ENCODE measurements at places on chromosomes 7 and 10.
A peak's percentile ranks its signal among the peaks of the same experiment; 100 is the strongest.

DNA sequence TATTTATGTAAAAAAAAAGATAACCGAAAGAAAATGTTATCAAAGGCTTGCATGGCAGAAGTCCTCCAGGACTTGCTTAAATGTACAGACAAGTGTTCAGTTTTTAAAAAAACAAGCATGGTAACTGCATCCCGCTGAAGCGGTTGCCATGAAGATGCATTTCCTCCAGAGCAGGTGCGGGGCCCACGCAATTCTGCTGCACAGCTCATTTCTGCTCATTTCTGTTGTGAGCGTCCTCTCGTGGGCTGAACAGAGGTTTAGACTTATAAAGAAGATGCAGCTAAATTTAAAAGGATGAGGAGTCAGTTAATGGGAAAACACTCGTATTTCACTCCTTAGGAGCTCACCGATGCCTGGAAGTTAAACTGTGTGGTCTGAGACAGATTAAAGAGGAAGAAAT lies 247.6 kb downstream of the DNAJB6 start:
- no peak for DNase-seq

DNA sequence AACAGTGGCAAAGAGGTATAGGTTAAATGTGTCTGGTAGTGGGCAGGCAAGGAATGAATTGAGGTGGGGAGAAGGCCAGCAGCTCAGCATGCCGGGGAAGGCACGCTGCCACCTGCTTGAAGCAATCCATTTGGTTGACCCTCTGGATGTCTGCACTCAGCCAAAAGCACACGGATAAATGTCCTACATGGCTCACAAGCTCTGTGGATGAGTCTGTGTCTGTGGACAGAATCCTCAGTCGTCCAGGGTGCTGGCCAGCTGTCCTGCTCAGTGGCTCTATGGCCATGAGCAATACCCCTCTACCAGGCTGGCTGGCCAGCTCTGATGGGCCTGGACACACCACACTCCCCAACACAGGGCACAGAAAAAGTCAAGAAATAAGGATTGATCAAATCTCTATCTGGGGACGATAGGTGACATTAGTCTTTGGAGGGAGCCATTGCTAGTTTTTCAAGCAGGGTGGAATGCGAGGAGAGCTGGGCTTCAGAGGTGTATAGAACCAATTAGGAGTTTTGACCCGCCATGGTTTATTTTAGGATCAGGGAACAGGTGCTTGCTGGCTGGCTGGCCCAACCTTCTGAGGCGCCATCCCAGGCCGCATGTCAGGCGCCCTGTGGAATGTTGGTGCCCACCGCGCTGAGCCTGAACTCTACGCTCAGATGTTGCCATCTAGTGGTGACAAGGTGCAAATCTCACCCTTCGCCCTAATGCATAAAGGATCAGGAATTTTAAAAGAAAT lies 493.4 kb downstream of the TNS3 start:
- DNase-seq: peak; percentile 11

DNA sequence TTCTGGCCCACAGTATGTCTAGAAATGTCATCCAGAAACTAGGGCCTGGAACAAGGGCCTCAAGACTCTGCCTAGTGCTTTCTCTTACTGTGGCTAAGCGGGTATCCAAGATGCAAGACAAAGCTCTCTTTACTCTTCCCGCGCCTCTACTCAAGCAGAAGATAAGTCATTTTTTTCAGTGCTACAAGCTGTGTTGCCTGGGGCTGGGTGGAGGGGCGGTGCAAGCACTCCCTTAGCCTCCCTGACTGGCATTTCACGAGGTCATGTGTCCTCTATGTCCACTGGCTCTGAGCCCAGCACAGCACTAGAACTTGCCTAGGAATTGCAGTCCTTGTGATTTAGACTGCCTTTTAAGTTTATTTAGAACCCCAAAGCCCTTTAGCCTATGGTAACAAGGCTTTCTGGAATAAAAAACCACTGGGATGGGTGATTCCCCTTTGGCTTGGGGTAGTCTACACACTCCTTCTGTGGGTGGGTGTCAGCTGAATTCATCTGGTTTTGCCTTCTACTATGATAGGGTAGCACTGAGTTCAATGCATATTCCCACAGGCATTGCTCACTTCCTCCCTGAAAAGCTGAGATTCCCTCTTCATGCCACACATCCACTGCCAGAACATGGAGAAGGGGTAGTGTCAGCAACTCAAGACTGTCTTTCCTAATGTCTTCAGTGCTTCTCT lies 371.8 kb upstream of the KCND2 start:
- DNase-seq: no peak

- no peak for DNase-seq
These were observed 98.9 kb downstream of the DYNC1I1 start for GRCh38 chr7:95871075-95871848.

GRCh38 chr7:11373546-11374142 lies 400.0 kb downstream of the PHF14 start:
- DNase-seq: no peak

GRCh38 chr7:32253299-32253698 lies 183.1 kb upstream of the PDE1C start:
- no peak for DNase-seq

- no peak for DNase-seq
These were observed 13.9 kb downstream of the KLHDC10 start for GRCh38 chr7:130084037-130084875.

- DNase-seq: no peak
These were observed 114.4 kb upstream of the AFAP1L2 start for GRCh38 chr10:114518401-114519305.

DNA sequence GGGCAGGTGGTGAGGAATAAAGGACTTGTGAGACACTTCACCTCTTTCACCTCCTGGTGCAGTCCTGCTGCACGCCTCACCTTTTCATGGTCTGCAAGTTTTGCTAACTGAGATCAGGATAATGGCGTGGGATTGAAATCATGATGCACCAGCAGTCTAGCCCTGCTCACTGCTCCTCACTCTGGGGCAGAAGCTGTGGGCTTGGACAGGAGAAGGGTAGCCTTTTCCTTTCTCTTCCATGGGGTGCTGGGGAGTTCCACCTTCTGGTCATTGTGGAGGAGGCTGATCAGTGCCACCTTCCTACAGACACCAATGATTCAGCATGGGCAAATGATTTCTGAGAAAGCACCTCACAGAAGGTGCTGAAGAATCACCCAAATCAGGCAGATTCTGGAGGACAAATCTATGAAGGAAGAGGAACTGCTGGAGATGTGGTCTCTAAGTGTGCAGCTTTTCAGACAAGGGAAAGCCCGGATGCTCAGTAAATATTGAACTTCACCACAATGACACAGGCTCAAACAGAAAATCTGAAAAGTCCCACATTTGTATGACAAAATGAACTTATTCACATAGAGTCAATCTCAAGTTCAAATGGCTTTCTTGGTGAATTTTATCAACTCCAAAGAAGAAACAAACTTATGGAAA lies 19.7 kb downstream of the MBL2 start:
- DNase-seq: no peak

- no peak for DNase-seq
These were observed 13.5 kb downstream of the CHST15 start for GRCh38 chr10:124079864-124080263.

DNA sequence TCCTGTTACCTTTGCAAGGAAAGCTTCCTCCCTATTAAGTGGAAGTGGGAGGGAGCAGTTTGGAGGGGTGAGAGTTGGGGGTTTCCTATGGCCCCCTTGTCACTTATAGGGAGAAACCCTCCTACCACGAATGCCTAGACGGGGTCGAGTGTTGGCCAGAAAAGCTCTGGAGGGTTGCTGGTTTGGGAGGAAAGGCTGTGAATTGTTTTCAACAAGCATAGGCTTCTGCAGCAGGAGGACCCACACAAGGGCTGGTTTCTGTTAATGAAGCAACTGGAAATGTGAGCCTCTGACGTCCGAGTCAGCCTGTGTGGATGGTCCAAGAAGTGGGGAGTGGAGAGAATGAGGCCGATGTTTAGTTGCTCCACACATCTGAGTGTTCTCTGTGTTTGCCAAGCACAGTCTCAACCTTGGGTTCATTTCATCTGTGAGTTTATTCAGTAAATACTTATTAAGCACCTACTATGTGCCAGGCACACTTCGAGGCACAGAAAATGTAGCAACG lies 37.3 kb upstream of the LEP start:
- no peak for DNase-seq

DNA sequence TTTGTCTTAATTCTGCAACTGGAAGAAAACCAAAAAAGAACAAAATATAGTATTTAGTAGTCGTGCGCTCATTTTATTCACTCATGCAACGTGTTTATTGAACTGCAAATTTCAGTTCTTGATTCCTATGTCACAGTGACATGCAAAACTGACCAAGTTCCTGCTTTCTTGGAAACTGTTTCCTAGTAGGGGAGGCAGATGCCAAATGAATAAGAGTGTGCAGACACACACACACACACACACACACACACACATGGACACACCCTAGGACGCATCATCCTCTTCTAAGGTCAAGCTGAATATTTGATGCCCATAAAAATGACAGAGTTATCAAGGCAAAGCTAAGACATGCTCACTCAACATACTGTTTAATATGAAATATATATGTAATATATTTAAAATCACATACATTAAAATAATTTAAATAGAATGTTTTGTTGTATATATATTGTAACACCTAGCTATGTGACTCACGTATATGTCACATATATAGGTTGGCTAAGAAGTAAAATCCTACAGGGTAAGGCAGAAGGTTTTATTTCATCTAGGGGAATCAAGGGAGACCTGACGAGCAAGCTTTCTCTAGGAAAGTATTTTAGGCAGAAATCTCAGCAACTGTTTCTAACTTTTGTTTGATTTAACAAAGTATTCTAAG lies 79.6 kb downstream of the SVIL start:
- DNase-seq: no peak

- DNase-seq: no peak
These were observed 38.7 kb downstream of the UBE3C start for GRCh38 chr7:157177333-157177982.

- no peak for DNase-seq
These were observed 45.3 kb downstream of the BZW2 start for GRCh38 chr7:16691241-16691640.

- DNase-seq: no peak
These were observed 299.7 kb downstream of the ZEB1 start for GRCh38 chr10:31618541-31619291.

DNA sequence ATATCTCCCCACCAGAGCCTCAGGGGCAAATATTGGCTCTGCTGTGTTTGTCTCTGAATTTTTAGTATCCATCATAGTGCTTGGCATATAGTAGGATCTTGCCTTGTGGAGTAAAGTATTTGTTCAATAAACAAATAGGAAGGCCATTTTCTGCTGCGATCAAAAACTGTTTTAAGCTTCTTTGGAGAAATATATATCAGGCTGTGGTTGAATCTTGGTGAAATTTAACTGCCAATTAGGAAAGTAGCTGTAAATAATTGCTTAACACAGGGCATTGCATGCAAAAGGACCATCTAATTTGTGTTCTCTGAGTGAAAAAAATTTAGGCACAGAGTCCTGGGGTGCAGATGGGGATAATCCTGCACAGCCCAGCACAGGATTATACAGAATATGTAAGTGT lies 15.1 kb downstream of the VCL start:
- no peak for DNase-seq

DNA sequence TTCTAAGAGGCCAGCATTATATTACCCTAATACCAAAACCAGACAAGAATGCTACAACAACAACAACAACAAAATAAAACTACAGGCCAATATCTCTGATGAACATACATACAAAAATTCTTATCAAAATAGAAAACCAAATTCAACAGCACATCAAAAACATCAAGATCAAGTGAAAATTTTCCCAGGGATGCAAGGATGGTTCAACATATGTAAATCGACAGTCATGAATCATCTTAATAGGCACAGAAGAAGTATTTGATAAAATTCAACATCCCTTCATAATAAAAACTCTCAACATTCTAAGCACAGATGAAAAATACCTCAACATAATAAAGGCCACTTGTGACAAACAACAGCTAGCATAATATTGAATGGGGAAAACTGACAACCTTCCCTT lies 75.3 kb downstream of the JMJD1C start:
- DNase-seq: no peak

DNA sequence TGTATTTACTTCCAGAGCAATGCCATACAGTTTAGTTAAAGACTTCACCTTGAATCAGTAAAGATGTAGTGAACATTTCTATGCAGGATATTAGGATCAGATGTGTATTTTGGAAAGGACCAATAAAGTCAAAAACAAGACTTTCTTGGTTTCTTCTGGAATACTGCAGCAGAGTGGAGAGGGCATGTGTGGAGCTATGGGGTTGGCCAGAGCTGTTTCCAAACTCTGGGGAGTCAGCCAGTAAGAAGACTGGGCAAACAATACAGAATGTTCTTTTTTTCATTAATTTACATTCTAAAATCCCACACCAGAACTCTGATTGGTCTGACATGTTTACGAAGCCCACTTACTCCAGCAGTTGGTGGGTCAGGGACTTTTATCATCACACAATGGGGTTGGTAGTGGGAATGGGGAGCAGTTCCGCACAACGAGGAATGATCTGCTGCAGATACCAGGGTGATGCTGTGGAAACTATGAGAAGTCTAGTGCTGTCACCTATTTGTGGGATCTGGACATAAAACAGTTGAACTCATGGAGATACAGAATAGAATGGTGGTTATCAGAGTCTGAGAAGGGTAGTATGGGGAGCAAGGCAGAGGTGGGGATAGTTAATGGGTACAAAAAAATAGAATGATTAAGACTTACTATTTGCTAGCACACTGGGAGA lies 267.7 kb downstream of the MALRD1 start:
- DNase-seq: no peak

- DNase-seq: peak; percentile 91
These were observed at the start of gene SEC61A2 for GRCh38 chr10:12129222-12130111. TSS of gene SEC61A2 (plus strand) at chr10:12129677. CDS start at chr10:12129788, 111 bp downstream.

GRCh38 chr7:99380032-99380822 lies 5.7 kb downstream of the ARPC1B start:
- DNase-seq: peak; percentile 39

DNA sequence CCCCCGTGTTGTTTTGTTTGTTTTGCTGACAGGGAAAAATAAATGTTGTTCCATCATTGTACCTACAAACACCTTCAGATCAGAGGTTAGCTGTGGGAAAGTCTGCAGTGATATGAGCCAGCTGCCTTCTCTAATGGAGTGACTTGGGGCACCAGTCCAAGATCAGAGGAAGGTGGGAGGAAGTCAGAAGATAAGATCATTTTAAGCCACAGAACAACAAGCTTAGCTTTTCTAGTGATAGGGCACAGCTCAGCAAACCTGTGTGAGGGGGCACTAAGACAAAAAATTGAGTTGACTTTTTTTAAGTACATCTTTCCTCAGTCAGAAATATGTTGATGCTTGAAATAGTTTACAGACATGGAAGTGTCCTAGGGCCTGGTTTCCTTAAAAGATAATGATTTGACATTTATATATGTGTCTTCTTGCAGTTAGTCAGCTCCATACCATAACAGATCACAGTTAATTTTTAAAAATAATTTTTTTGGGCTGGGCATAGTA lies 240.3 kb upstream of the KAT6B start:
- DNase-seq: no peak

DNA sequence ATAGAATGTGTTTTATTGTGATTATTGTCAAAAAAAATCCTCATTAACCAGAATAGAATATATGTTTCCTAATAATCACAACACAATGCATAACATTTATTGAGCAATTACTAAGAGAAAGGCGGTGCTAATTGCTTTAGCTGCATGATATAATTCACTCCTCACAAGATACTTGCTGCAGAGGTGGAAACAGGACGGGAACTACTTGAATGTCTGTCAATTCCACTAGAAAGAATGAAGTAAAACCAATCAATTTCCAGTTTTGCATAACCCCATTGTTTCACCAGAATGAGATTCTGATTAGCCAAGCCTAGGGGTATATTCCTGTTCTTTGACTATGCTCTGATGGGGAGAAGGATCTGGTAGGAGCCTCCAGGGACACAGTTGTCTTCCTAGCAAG lies 239.1 kb upstream of the NRP1 start:
- DNase-seq: no peak

GRCh38 chr7:37107047-37107750 lies 341.5 kb downstream of the ELMO1 start:
- DNase-seq: no peak

Data from occipital lobe (tissue), 3 donors.